ENCODE measurements at places on chromosomes 7 and 10.

- no peak for DNase-seq
These were observed 30.8 kb downstream of the ABI1 start for GRCh38 chr10:26829810-26830515.

DNA sequence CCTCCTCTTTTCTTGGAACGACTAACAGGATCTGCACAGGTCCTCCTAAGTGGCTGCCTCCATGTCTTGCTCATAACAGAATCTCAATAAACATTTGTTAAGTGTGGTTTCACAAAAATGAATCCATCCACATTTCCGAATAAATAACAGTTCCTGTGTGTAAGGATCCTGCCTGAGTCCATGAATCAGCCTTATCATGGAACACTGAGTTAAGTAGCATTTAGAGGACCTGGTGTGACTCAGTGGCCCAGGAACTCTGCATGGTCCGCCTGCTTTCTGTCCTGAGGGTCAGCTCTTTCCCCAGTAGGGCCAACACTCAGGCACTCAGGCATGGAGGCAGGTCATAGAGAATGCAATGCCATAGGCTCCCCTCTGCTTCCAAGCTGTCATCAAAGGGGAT, 15.8 kb upstream of the C10orf90 start:
- DNase-seq = no peak

DNA sequence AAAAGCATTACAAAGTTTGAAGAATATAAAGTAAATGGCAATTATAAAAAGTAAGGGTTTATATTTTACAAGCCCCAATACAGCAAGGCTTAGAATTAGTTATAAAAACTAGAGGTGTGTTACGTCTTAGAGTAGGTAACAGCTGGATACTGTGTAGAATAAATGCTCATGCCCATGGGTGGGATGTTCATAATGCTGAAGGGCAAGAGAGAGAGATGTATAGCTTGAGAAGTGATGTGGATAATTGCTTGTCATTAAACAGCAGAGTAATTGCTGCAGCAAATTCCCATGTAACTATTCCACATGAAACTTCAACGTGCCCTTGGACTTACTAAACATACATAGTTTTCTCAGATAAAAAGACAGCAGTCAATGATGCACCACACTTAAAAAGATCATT, 233.8 kb downstream of the IMMP2L start:
- no peak for DNase-seq

- DNase-seq = no peak
These were observed 9.7 kb downstream of the ATP5MF start for GRCh38 chr7:99456288-99456687.

- no peak for DNase-seq
These were observed 95.4 kb upstream of the INSIG1 start for GRCh38 chr7:155202106-155202871.

DNA sequence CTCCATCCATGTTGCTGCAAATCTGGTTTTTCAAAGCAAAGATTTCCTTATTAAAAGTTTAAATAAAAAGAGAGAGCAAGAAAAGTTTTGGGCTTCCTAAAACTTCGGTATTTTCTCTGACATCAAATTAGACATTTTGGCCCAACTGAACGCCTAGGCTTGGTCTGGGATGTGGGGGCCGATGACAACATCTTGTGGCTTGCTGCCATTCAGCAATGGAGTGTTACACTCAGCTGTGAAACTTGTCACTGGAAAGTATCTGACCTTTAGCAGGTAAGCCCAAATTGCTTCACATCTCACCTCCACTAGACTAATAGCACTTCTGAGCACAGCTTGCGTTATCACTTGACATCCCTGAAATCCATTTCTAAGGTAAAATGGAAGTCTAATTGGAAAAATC, 320.6 kb downstream of the GATA3 start:
- DNase-seq = no peak
